ENCODE measurements at places on chromosomes 13 and 19. TPM values are rescaled to one million over a fixed set of nuclear protein-coding genes. Genes with fewer than 3 reads are reported as not detected.

The CBLC gene
- polyA plus RNA-seq, result not detected

The C13orf42 gene
- polyA plus RNA-seq, result not detected

DNA sequence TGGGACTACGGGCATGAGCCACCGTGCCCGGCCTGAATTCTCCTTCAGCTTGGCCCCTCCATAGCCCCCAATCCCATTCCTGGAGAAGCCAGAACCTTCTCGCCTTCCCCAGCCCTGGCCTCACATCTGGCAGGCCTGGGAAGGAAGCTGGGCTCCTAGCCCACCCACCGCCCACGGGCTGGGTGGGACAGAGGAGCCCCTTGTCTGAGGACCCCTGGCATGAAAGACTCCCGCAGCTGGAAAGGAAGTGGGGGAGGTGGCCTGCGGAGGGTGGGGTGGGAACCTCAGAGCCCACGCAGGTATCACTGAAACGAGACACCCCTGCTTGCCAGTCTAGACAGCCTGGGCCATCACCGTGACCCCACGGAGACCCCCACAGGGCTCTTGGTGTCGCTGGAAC lies 7.7 kb upstream of the NANOS3 start:
- DNase-seq, result no peak

DNA sequence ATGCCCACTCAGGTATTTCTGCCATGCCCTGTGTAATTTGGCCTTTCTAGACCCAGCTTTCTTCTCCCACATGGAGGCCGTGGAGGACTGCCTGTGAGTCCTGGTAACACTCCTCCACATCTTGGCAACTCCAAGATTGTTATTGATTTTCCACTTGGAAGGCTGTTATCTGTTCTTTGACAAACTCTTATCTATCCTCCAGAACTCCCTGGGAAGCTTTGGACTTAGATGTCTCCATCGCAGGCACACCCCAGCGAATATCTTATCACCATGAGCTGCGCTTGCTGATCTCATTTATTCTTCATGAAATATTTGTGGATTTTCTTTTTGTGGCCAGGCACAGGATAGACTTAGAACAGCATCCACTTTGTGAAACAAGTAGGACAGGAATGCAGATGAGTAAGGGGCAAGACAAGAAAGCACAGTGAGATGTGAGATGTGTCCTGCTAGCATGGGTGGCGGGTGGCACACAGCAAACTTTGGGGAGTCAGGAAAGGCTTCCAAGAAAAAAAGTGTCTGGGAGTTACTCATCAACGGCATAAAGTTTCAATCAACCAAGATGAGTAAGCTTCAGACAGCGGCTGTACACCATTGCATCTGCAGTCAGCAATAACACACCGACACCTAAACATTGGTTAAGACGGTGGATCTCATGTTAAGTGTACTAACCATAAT lies 84.5 kb upstream of the IRS2 start:
- DNase-seq, result no peak

The CAPN12 gene
- polyA plus RNA-seq, result 0.84 TPM

The TNFRSF19 gene
- not detected for polyA plus RNA-seq

GRCh38 chr13:113820813-113821651 lies 42.8 kb downstream of the GAS6 start:
- no peak for DNase-seq

GRCh38 chr19:53809518-53810186 lies 14.5 kb downstream of the NLRP12 start:
- no peak for DNase-seq

The SIGLEC8 gene
- polyA plus RNA-seq, result not detected

Measured in naive thymus-derived CD4-positive, alpha-beta T cell (primary cell).